ENCODE measurements at places on chromosomes 13 and 19. TPM values are rescaled to one million over a fixed set of nuclear protein-coding genes. Genes with fewer than 3 reads are reported as not detected.

ZNF534 gene
- total RNA-seq, result 0.20 TPM

DNA sequence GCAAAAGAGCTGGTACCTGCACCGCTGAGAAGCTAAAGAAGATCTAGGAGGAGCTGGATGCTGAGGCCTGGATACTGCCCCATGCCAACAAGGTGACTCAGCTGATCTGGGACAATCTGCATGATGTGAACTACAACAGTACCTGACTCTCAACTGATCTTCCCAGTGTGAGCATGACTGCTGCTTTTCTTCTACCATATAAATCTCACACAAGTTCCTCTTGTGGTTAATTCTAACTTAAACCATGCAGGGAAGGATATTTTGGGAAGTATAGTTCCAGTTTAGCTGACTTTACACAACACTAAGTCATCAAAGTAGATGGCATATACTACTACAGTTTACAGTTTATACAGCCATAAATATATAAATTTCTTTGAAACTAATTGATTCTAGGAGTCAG, 91.9 kb downstream of the SLAIN1 start:
- no peak for DNase-seq

- DNase-seq, result no peak
These were observed 867.7 kb downstream of the PCDH9 start for GRCh38 chr13:66362485-66362884.

DNA sequence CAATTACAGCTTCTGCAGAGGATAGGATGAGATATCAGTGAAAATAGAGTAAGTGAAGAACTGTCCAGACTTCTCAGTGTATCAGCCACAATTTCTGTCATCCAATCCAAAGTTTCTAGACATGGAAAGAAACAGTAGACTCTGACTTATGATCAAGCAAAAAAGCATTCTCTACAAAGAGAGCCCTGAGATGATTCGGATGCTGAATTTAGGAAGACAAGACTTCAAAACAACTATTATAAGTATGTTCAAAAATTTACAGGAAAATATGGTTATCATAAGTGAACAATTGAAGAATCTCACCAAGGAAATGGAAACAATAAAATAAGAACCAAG, 238.2 kb upstream of the IRS2 start:
- no peak for DNase-seq
